ENCODE measurements at places on chromosomes 13 and 19.

- DNase-seq: no peak
Measured at GRCh38 chr19:55442372-55442961, 633 bp downstream of the SHISA7 start.

DNA sequence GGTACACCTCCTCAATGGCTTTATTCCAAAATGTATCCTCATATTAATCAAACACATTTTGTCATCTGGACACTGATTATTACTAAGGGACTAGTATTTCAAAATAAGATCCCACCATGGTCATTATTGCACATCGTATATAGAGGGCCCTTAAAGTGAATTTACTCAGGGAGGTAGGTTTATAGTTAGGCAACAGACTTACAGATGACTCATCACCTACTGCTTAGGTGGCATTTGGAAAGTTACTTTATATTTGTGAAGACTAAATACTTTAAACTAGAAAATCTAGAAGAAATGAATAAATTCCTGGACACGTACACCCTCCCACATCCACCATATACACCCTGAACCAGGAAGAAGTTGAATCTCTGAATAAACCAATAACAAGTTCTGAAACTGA, 353.0 kb downstream of the KCTD12 start:
- no peak for DNase-seq

- DNase-seq: no peak
Measured at GRCh38 chr13:31797154-31797775, 57.9 kb downstream of the RXFP2 start.

GRCh38 chr19:55447421-55448174, 4.5 kb upstream of the SHISA7 start:
- DNase-seq: no peak

DNA sequence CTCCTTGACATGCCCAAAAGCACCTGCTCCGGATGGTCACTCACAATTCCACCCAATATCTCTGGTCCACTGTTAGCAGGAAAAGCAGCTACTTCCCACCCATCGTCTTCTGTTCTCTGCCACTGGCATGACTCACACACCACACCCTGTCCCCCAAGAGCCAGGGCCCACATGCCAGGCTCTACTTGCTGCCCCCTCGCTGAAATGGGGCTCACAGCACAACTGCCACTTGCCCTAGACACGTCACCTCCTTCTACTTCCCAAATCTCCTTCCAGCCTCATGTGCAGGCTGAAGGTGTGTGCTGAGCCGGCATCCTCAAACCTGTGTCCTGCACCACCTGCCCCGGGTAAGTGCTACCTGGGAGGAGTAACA, 65.0 kb downstream of the TBC1D4 start:
- no peak for DNase-seq

DNA sequence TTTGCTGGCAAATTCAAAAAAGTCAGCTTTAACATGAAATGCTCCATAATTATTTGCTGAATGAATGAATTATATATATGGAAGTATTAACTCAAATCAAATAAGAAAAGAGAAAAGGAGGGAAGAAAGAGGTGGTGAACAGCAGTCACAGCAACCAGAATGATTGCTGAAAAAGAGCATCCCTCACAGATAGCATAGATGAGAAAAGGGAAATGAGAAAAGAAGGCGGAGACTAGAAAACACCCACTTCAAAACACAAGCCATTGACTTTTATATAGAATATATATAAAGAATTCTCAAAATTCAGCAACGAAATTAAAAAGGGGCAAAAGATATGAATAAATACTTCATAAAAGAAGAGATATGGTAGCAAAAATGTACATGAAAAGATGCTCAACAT, 75.2 kb downstream of the CAB39L start:
- DNase-seq: no peak

GRCh38 chr19:13153569-13154240, 3.5 kb downstream of the IER2 start:
- peak; percentile 74 for DNase-seq

GRCh38 chr13:97974773-97975172, 21.3 kb downstream of the IPO5 start:
- no peak for DNase-seq

DNA sequence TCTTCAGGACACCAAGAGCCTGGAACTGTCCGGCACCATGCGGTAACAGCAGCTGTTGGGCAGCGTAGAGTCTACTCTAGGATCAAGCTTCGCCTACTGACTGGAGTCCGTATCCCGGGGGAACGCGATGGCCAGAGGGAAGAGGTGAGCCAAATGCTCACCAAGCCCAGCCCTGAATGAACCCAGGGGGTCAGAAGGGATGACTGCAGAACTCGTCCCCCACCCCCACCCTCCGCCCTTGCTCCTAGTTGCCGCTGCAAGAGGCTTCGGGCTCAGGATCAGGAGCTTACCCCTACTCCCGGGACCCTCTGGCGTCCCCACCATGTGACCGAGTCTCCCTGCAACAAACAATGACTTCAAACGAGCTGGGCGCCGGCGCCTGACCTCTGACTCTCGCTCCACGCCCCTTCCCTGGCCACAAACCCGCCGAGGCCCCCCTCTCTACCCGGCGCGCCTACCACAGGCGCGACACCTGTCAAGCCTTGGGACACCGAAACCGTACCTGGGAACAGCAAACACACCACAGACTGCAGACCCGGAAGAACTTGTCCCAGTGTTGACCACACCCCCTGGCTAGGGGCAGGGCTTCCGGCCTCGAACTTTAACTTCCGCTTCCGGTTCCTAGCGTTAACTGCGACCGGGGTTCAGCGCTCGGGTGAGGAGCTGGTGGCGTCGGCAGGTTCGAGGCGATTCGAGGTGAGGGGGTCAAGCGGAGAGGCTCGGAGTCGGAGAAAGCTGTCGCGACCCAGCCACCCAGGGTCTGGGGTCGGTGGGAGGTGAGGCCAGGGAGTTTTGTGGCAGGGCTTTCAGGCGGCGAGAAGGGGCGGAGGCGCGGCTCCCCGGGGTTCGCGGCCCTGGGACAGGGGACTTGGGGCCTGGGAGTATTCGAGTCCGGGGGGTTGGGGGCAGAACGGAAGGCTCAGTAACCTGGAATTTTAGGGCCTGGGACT, at the start of gene UBL5:
Gene UBL5 (plus strand): TSS at position 630 of the 950 bp plus-strand sequence. CDS start 420 bp downstream, outside the sequence.
- peak; percentile 92 for DNase-seq

DNA sequence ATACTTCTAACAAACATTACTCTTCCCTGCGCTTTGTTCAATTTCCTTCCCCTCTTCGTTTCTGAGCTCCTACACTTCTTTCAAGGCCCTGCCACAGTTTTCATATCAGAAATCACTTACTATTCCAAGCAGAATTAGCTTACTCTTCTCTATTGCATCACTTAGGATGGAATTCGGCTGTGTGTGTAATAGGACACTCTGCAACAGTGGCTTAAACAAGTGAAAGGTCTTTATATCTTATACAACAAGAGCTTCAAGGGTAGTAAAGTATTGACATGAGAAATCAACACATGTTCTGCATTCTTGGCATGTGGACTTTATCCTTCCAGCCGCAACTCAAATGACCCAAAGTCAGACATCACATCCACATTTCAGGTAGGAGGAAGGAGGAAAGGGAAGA, 279.6 kb downstream of the PCDH20 start:
- DNase-seq: no peak

DNA sequence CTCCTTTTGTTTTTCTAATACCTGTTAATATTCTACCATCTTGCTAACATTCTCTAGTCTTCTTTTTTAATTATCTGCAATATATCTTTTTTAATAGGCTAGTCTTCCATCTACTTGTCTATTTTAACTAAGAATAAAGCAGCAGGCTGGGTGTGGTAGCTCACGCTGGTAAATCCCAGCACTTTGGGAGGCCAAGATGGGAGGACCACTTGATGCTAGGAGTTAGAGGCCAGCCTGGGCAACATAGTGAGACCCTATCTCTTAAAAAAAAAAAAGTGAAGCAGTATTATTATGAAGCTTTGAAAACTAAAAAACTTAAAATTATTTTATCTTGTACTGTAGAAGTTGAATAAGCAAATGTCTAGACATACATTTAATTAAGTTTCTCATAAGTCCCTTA, 3.3 kb downstream of the UTP14C start:
- no peak for DNase-seq

DNA sequence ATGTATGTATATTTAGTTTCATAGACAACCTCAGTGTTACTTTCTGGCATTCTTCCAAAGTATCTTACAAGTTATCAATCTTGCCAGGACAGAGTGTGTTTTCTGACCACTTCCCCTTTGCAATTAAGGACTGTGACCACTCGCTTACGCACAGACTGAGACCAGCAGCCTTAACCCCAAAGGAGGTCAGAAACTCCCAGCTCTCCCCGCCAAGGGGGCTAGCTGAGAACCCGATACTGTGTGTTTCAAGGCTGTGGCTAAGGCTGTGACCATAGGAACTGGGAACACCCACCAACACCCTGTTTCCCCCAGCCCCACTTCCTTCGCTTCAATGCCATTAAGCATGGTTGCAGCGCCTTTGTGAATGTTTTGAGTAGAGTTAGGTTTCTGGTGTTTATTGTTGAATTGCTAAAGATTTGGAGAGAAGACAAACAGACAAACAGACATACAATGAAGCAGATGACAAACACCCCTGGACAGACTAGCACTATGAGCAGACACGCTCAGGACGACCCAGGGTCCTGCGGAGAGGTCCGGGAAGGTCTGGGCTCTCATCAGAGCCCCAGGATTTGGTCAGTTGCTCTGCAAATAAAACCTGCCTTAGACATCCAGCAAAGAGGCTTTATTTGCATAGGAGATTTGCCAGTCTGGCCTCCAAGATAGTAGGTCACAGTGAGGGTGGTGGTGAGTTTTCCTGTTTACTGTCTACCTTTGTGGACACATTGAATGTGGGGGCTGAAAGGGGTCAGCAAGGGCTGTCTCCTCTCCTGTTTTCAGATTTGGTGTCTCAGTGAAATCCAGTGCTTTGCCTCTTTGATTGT, 25.0 kb upstream of the TNFSF11 start:
- DNase-seq: peak; percentile 47

- no peak for DNase-seq
Measured at GRCh38 chr19:9847087-9847671, 12.1 kb downstream of the PIN1 start.

DNA sequence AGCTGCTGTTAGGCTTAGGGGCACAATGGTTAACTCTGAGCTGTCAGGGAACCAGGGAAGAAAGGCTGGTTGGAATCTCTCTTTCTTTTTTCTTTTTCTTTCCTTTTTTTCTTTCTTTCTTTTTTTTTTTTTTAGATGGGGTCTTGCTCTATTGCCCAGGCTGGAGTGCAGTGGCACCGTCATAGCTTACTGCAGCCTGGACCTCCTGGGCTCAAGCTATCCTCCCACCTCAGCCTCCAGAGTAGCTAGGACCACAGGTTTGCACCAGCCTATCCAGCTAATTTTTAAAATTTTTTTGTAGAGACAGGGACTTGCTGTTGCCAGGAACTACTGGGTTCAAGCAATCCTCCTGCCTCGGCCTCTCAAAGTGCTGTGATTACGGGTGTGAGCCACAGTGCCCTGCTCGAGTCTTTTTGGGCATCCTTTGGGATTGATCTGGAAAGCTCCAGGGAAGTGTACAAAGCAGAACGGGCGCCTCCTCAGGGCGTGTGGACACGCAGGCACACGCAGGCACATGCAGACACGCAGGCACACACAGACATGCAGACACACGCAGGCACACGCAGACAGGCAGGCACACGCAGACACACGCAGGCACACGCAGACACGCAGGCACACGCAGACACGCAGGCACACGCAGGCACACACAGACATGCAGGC, 99.2 kb downstream of the GADD45B start:
- DNase-seq: no peak

DNA sequence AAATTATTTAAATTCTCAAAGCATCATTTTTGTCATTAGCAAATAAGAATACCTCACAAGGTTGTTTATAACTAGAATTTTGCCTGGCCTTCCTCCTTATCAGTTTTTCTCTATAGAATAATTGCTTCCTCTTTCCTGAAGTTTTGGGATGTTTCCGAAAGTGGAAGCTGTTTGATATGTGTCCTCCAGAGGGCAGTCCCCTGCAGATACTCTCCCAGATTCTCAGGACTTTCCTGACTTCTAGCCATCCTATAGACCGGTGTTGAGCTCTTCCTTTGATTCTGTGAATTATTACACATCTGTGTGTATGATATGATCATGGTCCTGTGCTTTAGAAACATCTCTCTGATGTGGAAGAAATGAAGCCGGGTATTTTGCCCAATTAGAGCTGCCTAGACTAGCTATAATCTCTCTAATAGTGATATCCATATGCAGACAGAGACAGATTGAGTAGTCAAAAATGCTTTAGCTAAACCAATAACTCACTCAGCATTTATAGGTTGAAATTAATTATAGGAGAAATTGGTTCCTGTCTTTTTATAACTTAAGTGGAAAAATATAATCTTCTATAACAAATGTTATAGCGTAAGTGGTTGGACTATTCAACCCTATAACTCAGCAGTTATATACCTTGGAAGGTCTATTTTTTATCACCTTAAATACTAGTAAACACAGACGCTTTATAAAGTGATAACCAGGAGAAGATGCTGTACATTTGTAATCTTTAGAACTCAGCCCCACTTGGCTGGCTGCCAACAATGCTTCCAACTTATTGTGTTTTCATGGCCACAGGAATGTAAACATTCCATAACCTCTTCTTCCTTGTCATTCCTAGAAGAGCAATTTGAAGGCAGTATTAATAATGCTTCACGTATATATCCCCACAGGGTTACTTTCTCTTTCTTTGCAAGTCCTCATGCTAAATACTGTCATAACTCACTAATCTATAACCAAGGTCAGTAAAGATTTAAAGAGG, 201.0 kb upstream of the RXFP2 start:
- DNase-seq: peak; percentile 24

GRCh38 chr13:45713721-45714120, 11.6 kb downstream of the CBY2 start:
- no peak for DNase-seq

DNA sequence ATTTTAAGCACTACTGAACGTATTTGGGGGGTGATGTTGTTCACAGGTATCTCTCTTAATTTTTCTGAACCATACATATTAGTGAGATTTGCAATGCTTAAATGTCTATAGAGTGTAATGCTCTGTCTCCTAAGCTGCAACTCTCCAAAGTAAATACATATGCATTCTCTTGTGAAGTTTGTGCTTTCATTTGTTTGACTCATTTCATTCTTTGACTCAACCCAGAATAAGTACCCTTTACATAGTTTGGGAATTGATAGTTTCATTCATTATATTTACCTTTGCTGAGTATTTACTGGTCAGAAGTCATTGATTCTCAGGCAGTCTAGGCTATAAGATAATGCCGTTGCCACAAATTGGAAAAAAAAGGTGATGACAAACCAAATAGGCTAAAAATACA, 406.9 kb downstream of the FGF9 start:
- no peak for DNase-seq

All from right hindlimb (tissue), 1 donor.